ENCODE measurements at places on chromosomes 1 and 21.

GRCh38 chr1:81408419-81408818 is 392.3 kb upstream of the ADGRL2 start:
- DNase-seq, result no peak

DNA sequence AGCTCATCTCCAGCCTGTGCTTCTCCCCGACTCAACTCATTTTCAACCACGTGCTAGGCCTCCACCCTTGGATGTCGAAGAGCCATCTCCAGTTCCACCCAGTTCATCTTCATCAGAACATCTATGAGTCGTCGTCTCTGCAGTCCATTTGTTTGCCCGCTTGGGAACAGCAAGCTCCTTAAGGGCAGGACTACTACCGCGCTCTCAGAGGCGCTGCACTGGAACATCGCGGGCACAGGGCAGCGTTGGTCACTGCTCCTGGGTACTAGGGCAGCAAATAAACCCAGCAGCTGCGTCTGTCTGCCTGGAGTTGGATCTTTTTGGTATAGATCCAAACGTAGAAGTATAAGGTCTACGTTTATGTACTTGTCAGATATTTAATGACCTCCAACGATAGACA is 478 bp upstream of the PRDM2 start:
- no peak for DNase-seq

- no peak for DNase-seq
Observed at GRCh38 chr1:6037338-6037762, 8.3 kb upstream of the KCNAB2 start.

- DNase-seq, result no peak
Observed at GRCh38 chr1:234862944-234863515, 253.1 kb upstream of the IRF2BP2 start.

GRCh38 chr1:32100359-32100758 is 7.5 kb upstream of the KPNA6 start:
- DNase-seq, result no peak

GRCh38 chr1:69088571-69088970 is 479.2 kb upstream of the LRRC7 start:
- no peak for DNase-seq

- no peak for DNase-seq
Observed at GRCh38 chr1:239293350-239294110, 92.8 kb upstream of the CHRM3 start.

- peak; percentile 59 for DNase-seq
Observed at GRCh38 chr1:173478094-173478674, 1.0 kb downstream of the PRDX6 start.

DNA sequence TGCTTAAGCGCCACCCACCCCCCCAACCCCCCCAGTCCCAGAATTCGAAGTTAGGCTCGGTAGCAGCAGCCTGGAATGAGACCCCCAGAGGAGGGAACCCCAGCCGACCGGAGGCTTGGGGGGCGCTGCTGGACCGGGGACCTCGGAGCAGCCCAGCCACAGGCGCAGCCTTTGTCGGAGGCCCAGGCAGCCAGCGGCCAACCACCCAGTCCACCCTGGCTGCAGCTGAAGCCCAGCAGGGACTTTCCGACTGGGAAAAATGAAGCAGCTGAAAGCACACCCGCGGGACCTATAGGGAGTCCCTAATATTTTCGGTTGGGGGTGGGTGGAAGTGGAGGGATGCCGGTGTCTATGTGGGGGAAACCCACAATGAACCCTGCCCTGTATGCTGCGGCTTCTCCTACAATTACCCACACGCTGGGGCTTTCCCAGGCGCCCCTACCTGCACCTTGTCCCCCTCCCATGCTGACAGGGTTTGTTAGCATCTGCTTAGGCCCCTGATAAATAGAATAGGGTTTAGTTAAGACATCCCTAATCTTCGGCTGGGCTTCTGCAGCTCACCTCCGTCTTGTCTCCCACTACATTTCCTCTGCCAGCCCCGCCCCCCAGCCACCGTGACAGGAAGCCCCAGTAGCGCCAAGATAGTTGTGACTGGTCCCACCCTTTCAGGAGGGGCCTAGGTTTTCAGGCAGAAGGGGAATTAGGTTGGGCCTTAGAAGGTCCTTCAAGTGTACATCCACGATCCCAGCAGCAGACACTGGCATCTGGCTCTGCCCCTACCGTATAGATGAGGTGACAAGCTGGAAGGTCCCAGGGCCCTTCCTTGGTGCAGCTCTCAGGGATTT is 838 bp downstream of the CCDC28B start:
- peak; percentile 65 for DNase-seq

DNA sequence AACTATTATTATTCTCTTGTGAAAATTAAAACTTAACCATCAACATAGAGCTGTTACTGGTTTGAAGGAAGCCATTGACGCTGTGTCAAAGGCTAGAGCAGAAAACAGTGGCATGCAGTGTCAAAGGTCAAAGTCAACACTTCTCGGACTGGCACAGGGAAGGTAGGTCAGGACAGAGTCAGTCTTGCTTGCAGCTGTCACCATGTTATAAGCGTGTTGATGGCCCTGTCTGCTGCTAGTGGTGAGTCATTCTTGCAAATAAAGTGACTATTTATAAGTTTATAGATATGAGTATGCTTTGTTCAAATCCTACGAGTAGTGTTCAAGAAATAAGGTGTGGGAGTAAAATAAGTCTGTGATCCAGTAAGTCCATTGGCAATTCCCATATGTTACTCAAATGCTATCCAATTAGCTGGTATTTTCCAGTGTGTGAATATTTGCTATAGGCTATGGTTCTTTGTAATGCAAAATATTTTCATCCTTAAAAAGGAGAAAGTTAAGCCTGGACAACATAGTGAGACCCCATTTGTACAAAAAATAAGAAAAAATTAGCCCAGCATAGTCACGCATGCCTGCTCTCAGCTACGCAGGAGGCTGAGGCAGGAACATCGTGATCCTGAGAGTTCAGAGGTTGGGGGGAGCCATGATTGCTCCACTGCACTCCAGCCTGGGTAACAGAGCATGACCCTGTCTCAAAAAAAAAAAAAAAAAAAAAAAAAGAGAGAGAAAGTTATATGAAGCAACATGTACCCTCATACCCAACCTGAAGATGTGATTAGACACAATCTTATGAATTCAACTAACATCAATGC is 26.3 kb upstream of the TINAGL1 start:
- no peak for DNase-seq

- no peak for DNase-seq
Observed at GRCh38 chr1:20666146-20666545, 5.0 kb upstream of the DDOST start.

- DNase-seq, result no peak
Observed at GRCh38 chr1:64822621-64823020, 77.7 kb downstream of the RAVER2 start.

- DNase-seq, result no peak
Observed at GRCh38 chr1:163927493-163927892, 605.7 kb downstream of the NUF2 start.

DNA sequence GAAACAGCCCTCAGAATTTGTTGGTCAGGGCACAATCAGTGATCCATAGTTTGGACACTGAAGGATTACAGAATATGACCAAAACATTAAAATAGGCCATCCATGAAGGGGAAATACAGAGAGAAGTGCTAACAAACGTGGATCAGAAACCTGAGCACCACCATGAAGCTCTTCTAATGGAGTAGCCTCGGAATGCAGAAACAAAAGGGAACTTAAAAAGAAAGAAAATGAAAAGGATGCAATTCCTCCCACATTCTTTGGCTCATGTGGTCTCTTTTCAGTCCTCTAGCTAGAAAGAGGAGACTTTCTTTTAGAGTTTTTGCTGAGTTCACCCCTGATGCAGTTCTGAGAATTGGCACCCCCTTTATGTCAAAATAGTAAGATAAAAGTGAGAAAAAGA is 989.8 kb upstream of the B3GALT2 start:
- DNase-seq, result no peak

GRCh38 chr1:32984455-32985171 is 20.0 kb upstream of the RNF19B start:
- no peak for DNase-seq

- no peak for DNase-seq
Observed at GRCh38 chr21:46054451-46054881, 43.4 kb upstream of the COL6A2 start.

DNA sequence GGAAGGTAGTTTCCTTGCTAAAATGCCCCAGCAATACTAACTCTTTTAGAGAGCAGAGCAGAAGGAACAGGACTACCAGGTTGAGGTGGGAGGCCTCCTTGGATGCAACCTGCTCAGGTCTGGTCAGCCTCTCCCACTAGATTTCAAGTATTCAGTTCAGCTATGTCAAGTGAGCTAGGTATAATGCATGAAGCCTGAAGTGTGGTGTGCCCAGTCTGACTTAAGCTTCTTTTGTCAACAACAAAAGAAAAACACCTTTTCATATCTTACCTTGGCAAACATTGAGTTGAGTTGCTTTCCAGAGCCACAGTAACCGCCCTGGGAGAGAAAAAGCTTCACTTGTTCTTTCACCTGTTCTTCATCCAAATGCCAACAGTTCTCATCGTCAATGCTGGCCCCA is 47.8 kb downstream of the UROD start:
- no peak for DNase-seq

DNA sequence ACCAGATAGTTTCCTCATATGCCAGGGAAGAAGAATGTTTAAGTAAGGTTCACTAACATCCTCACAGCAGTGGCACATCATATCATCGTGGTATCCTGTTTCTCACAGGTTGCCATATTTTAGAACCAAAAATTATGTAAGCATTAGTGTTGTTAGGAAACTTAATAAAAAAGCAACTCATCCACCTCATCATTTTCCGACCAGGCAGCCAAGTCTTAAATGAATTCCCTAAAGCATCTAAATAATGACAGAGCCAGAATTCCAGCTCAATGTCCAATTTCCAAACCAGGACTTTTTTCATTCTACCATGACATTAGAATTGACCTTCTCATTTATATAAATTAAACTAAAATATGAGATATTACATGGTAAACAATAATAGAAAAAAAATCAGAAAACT is 272.7 kb downstream of the NTNG1 start:
- DNase-seq, result no peak

GRCh38 chr1:75742047-75742625 is 17.6 kb downstream of the ACADM start:
- DNase-seq, result no peak

DNA sequence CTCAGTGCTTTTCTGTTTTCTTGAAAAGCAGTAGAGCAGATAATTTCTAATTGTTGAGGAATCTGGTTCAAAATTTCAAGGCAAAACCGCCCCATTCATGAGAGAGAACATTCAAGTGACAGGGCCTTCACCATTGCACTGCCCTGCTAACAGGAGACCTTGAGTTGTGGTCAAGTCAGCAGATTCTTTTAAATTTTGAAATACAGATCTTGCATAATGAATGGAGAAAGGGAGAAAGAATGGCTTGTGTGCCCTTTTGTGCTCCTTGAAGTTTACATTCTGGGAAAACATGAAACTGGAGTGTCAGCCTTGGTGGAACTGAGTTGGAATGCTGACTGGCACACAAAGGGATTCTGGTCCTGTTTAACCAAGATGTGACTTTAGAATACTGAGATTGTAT is 164.5 kb upstream of the UBE2U start:
- DNase-seq, result no peak

Data from amniotic stem cell (primary cell).